ENCODE measurements at places on chromosomes 12 and 14.

- DNase-seq: no peak
Measured at GRCh38 chr12:40032433-40033241, 73.2 kb downstream of the SLC2A13 start.

GRCh38 chr12:57886542-57886941, 40.0 kb upstream of the CTDSP2 start:
- DNase-seq: no peak

- DNase-seq: no peak
Measured at GRCh38 chr12:112103758-112104503, 4.7 kb downstream of the NAA25 start.

GRCh38 chr14:60094306-60094897, 2.7 kb downstream of the PCNX4 start:
- no peak for DNase-seq

DNA sequence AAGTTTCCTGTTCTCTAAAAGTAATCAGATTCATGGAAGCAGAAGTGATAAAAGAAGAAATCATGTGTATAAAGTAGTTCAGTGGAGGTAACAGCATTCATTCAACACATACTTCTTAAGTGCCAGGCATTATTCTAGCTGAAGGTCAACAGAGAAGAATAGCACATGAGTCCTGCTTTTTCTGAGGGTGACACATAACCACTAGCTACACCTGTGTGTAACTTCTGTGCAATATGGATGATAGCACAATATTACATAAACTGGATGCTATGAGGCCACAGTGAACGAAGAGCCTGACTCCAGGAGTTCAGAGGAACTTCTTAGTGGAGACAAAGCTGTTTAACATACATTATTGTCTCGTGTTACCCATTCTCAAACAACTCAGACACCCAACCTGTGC, 114.3 kb upstream of the PCED1B start:
- DNase-seq: no peak

Data from NCI-H1105 treated with DMSO at 0.1 percent for 48 hours (cell line).